ENCODE measurements at places on chromosomes 5 and 9. TPM values are rescaled to one million over a fixed set of nuclear protein-coding genes. Genes with fewer than 3 reads are reported as not detected.

Gene DMRT2
- total RNA-seq, result 0.45 TPM

Gene PDCD1LG2
- total RNA-seq, result 0.09 TPM

Gene LHX6
- 1.5 TPM for total RNA-seq

Gene RXFP3
- 0.36 TPM for total RNA-seq

Gene UNC5A
- total RNA-seq, result 9.3 TPM

Gene PKD2L2
- not detected for total RNA-seq

Gene PTTG1
- 32.8 TPM for total RNA-seq

Gene STOML2
- 35.6 TPM for total RNA-seq

Gene NPR3
- total RNA-seq, result 3.6 TPM

Gene SYK
- total RNA-seq, result 1.5 TPM

Gene BSPRY
- total RNA-seq, result 0.18 TPM

Gene NOXA1
- 1.5 TPM for total RNA-seq

Gene ADGRV1
- total RNA-seq, result 249 TPM

Gene EIF4E1B
- 0.27 TPM for total RNA-seq

Gene PTGES
- 1.5 TPM for total RNA-seq

Gene SPINK6
- not detected for total RNA-seq

Gene CTSV
- 1.3 TPM for total RNA-seq

Gene ALDOB
- total RNA-seq, result 0.54 TPM

Gene CENPK
- 29.6 TPM for total RNA-seq

Gene PCDHA9
- 22.7 TPM for total RNA-seq

Gene HMMR
- 6.1 TPM for total RNA-seq

Gene LRRTM2
- 39.1 TPM for total RNA-seq

Gene CCNJL
- 7.4 TPM for total RNA-seq

Gene TICAM2
- total RNA-seq, result 0.82 TPM

Gene SPATA31E1
- not detected for total RNA-seq

Gene ADGRD2
- 1.5 TPM for total RNA-seq

Gene CXCL14
- 0.73 TPM for total RNA-seq

Gene PCDHGA7
- total RNA-seq, result 20.0 TPM
